ENCODE measurements at places on chromosomes 5 and 9.
A peak's percentile ranks its signal among the peaks of the same experiment; 100 is the strongest.

DNA sequence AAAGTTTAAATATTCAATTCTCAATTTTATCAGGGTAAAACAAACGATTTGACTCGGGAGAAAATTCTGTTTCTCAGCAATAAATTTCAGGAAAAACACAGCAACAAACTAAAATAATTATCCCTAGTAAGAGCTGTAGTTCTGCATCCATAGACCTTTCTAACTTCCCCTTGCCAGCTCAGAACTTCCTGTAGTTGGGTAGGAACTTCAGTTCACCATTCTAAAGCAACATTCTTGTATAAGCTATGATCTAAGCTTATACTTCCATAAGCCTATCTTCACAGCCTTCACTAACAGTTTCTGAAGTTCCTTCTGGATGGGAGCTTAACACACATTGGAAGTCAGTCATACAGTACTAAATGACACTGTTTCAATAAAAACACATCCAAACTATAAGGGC lies 96.6 kb downstream of the UBAP2 start:
- DNase-seq: no peak

GRCh38 chr5:68054638-68055037 lies 160.9 kb upstream of the PIK3R1 start:
- DNase-seq: no peak

- no peak for DNase-seq
These were observed 78.4 kb downstream of the TMEM252 start for GRCh38 chr9:68462105-68462775.

DNA sequence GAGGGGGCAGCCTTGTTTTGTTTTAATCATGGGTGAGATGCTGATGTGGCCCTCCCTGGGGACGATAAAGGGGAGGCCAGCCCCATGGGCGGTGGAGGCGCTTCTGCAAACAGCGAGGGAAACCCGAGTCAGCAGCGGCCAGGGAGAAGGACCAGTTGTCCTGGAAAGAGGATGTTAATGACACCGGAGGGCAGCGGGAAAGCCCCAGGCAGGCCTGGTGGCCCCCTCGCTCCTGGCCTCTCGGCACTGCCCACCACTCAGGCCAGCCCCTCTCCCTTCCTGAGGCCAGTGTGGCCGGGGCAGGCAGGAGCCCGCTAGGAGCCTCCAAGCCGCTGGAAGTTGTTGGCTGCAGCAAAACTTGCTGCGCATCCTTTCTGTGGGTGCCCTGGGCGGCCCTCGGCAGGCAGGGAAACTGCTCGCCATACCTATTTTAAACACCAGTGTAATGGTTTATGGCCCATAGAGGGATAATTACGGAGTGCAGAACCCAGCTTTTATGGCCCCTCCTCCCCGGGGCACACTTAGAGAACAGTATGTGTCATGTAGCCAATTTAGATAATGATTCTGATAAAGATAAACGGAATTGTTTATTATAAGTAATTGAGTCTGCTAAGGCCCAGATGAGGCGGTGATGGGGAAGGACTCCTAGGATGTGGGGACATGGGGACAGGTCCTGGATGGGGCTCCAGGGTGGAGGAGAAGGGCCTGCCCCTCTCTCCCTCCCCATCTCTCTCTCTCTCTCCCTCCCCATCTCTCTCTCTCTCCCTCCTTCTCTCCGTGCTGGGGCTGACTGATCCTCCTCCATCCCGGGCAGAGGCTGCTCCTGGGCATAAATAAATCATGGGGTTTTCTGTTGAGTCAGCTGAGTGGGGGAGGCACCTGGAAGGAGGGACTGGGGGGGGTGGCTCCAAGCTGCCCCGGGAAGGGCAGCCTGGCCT lies 36.9 kb downstream of the LMX1B start:
- DNase-seq: no peak

DNA sequence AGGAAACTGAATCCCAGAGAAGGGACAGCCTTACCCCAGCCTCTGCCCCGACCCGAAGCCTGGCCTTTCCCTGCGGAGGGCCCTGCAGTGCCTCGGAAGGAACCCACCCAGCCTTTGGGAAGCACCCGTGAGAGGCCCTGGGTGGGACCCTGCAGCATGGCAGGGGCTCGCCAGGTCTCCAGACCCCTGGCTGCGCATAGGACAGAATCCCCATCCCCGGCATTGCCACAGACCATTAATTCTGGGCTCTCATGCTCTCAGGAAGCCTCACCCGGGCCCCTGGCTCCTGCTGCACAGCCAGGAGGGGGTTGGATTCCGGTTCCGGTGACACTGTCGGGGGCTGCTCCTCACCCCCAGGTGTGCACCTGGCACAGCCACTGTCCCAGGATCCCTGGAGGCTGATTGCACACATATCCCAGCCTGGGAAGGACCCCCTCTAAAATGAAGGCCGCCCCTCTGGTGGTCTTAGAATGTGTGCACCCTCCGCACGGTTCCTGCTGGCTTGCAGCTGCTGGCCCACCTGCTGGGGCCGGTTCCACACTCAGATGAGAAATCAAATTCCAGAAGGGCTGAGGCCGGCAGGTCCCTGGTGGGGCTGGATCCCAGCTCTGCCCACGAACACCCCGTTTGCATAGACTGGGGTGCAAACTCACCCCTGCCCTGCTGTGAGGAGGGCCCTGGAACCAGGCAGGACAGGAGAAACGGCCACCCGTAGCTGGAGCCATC lies 4.7 kb downstream of the EGFL7 start:
- DNase-seq: no peak

- peak; percentile 42 for DNase-seq
These were observed 58.6 kb downstream of the PRKACG start for GRCh38 chr9:68955330-68955729.

GRCh38 chr9:94287877-94288513 lies 28.9 kb downstream of the ZNF169 start:
- DNase-seq: no peak

DNA sequence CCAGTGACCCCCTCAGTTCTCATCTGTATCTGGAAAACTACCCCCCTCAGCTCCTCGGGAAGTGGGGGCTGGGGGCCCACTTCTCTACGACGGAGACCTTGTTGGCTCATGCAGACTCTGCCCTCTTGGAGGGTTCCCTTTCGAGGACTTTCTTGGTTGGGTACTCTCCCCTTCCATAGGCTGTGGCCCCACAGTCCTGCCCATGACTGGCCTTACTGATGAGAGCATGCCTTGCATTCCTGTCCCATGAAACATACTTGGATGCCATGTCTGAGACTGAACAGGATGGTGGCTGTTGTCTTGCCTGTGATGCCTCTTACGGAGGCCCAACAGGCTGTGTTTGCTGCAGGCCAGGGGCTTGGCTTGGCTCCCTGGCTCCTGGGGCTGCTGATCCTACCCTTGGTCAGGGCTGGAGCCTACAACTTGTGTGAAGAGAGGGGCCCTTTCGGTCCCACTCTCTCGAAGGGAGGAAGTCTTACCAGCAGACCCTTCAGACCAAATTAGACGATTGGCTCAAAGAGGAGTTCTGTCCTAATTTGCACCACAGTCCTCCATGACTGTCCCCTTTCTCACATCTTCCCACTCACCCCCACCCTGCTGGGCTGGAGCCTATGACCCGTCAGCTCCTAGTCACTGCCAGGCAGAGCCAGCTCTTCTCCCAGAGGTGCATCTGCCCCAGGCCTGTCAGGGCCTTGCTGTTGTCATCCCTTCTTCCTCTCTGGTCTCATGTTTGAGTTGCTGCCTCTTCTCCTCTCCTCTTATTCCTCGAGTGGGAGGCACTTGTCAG lies 109.9 kb downstream of the CACNA1B start:
- DNase-seq: no peak

GRCh38 chr5:77425998-77426659 lies 66.0 kb downstream of the WDR41 start:
- DNase-seq: no peak

Measured in mesenchymal stem cell (in vitro differentiated cells and primary cell).